ENCODE measurements at places on chromosomes 12 and 14.
A peak's percentile ranks its signal among the peaks of the same experiment; 100 is the strongest.

DNA sequence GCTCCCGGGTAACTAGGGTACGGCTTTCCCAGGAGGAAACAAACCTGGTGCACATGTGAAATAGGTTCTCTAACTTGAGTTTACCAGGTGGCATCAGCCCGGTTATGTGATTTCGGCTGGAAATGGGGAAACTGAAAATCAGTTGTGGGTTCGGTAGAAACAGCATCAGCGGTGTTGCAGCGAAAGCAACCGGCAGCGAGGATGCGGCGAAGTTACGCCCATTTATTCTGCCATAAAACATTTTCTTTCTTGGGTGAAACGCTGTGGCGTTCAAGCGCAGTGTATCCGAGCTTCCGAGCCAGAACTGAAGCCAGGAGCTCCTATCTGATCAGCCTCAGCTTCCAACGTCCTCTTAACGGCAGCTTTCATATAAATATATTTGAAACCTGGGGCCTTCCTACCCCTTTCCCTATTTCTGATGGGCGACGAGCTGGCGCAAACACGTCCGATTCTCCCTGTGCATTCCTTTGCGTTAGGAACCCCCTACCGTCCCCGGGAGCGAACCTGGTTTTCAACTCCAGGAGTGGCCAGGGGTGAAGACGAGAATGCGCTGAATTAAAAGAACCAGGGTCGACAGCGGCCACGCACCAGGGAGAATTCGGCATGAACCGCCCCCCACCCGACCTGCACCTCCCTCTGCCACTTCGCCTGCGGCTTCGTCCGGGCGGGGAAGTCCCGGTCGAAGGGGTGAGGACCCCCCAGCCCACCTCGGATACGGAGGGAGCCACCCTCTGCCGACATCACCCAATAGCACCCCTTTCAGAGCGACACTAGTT lies 1.6 kb downstream of the DPF3 start:
- DNase-seq, result no peak

- no peak for DNase-seq
These were observed 43.5 kb downstream of the C14orf132 start for GRCh38 chr14:96082420-96083300.

- no peak for DNase-seq
These were observed 292.9 kb downstream of the MED13L start for GRCh38 chr12:115984616-115985015.

DNA sequence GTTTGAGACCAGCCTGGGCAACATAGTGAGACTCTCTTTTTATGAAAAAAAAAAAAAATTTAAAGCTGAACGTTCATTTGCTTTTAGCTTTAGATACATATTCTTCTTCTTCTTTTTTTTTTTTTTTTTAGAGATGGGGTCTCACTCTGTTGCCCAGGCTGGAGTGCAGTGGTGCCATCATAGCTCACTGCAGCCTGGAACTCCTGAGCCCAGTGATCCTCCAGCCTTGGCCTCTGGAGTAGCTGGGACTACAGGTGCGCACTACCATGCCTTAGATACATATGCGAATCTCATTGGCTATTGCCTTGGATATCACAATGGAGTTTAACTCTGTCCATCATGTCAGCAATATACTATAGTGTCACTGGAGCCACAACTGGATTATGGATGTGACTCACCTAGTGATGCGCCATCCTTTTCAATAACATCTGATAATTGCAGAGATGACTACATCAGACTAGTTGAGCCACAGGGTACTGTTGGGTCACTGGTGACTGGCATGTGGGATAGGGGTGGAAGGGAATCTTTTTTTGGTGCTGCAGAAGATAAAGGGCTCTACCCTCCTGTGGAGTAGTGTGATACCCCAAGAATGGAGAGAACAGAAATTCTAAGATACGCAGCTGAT lies 2.7 kb upstream of the ADIPOR2 start:
- DNase-seq, result no peak

- peak; percentile 19 for DNase-seq
These were observed 50.3 kb upstream of the SRSF5 start for GRCh38 chr14:69716478-69717187.

GRCh38 chr12:85833579-85833978 lies 2.6 kb downstream of the RASSF9 start:
- no peak for DNase-seq

GRCh38 chr14:103151270-103151945 lies 28.1 kb downstream of the TNFAIP2 start:
- DNase-seq, result no peak

GRCh38 chr12:128137140-128137539 lies 129.8 kb upstream of the TMEM132C start:
- no peak for DNase-seq
